Lung (tissue), 17 donors: ENCODE measurements at places on chromosomes 7 and 10. TPM values are rescaled to one million over a fixed set of nuclear protein-coding genes. Genes with fewer than 3 reads are reported as not detected.

DNA sequence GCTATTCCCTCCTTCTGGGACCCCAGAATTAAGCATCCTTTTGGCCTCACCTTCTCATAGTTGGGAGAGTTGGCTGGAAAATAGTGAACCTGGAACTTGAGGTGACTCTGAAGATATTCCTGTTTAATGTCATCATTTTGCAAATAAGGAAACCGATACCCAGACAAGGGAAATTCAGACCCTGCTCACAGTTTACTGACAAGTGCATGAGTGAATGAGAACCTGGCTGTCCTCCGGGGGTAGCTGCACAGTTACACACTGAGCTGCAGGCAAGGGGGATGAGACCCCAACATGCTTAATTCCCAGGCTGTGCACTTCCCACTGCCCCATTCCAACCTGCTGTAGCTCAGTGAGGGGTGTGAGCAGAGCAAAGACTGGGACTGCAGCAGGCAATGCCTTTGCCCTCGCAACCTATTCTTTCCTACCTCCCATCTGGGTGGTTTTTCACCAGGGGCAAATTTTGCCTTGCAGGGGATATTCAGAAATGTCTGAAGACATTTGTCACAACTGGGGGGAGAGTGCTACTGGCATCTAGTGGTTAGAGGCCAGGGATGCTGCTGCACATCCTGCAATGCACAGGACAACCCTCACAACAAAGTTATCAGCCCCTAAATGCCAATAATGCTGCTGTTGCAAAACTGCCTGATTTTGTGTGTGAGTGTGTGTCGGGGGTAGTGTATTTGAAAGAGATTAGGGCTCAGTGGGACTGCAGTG is 136.2 kb downstream of the SORCS3 start:
- H3K4me3 ChIP-seq, result no peak overlapping the region
- no peak overlapping the region for H3K27ac ChIP-seq
- no peaks in the 10 kb centered on the region for H3K27me3 ChIP-seq
- no peaks in the 10 kb centered on the region for H3K4me1 ChIP-seq
- no peak for DNase-seq

GRCh38 chr10:78547397-78547796 is 513.7 kb downstream of the RPS24 start:
- H3K4me1 ChIP-seq, result no peaks in the 10 kb centered on the region
- DNase-seq, result no peak
- H3K27ac ChIP-seq, result no peak overlapping the region
- no peak overlapping the region for H3K4me3 ChIP-seq

DNA sequence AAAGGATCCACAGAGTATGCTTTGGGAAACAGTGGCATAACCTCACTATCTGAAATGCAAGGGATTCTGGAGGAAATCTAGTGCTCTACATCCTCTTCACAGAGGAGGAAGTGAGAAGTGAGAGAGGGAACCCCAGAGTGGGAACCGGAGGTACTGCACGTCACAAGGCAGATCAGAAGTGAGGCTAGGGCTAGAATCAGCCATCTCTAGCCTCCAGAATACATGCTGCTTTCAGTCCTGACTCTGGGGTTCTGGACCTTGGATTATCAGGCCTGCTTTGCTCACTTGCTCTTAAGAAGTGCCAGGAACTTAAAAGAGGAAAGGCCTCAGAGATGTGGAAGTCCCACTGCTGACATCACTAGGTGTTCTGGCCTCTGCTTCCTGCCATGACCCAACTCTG is 25.7 kb downstream of the ZNF503 start:
- H3K4me3 ChIP-seq, result no peak overlapping the region
- no peaks in the 10 kb centered on the region for H3K27me3 ChIP-seq
- no peak overlapping the region for H3K27ac ChIP-seq
- H3K36me3 ChIP-seq, result no peaks in the 10 kb centered on the region

- DNase-seq, result no peak
- H3K4me1 ChIP-seq, result no peaks in the 10 kb centered on the region
- H3K27me3 ChIP-seq, result no peaks in the 10 kb centered on the region
- H3K4me3 ChIP-seq, result no peak overlapping the region
Measured at GRCh38 chr7:97377713-97378112, 260.2 kb downstream of the SDHAF3 start.

DNA sequence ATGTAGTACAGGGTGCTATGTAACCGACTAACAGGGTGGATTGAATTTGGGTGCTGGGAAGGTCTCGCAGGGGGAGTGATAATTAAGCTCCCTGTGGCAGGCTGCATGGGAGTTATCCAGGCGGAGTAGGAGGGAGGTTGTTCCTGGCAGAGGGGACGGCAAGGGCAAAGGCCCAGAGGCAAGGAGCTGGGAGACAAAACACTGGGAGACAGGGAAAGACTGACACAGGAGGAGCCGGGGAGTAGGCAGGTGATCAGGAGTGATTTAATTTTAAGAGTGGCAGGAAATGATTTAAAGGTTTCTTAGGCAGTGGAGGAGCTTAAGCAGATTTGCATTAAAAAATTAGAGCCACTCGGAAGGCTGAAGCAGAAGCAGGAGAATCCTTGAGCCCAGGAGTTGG is 40.7 kb upstream of the LEP start:
- no peak overlapping the region for H3K4me3 ChIP-seq
- no peak overlapping the region for H3K27ac ChIP-seq

DNA sequence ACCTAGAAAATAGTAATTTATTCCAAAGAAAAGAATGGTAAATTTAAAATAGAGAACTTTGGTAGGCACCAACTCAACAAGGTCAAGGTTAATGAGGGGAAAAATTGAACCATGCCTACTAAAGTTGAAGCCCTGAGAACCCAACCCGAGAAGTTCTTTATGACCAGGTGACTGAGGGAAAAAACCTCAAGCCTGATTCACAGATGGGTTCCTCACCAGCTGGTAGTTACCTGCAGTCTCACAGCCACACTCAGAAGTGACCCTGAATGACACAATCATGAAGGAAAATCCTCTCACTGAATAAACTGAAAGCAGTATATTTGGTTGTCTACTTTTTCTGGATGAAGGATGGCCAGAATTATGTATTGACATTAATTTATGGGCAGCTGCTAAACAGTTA is 7.0 kb downstream of the C10orf67 start:
- no peak overlapping the region for H3K27ac ChIP-seq
- no peaks in the 10 kb centered on the region for H3K36me3 ChIP-seq
- no peaks in the 10 kb centered on the region for H3K27me3 ChIP-seq
- H3K4me1 ChIP-seq, result no peaks in the 10 kb centered on the region
- no peak for DNase-seq

DNA sequence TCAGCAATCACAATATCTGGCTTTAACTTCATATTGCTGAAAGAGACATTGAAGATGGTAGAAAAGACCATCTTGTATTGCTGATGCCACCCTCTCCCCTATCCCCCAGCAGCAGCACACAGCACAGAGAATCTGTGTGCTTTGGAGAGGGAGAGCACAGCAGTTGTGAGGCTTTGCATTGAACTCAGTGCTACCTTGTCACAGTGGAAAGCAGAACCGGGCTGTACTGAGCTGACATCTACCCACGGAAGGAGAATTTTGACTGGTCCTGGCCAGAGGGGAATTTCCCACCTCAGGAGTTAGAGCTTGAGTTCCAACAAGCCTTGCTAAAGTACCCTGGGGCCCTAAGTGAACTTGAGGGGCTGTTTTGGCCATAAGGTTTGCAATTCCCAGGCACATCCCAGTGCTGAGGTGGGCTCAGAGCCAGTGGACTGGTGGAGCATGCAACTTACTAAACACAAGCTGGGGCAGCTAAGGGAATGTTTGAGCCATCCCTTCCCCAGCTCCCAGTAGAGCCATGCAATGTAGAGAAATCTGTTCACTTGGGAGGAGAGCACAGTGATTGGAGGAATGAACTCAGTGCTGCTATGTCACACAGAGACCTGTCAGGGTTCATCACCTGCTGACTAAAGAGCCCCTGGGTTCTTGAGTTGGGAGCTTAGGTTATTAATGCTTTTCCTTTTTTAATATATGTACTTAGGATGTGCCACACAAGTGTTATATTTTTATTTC is 62.1 kb downstream of the OR13A1 start:
- no peaks in the 10 kb centered on the region for H3K4me1 ChIP-seq
- no peaks in the 10 kb centered on the region for H3K27me3 ChIP-seq
- H3K4me3 ChIP-seq, result no peak overlapping the region
- no peak overlapping the region for H3K27ac ChIP-seq
- no peak for DNase-seq
- H3K36me3 ChIP-seq, result no peaks in the 10 kb centered on the region

DNA sequence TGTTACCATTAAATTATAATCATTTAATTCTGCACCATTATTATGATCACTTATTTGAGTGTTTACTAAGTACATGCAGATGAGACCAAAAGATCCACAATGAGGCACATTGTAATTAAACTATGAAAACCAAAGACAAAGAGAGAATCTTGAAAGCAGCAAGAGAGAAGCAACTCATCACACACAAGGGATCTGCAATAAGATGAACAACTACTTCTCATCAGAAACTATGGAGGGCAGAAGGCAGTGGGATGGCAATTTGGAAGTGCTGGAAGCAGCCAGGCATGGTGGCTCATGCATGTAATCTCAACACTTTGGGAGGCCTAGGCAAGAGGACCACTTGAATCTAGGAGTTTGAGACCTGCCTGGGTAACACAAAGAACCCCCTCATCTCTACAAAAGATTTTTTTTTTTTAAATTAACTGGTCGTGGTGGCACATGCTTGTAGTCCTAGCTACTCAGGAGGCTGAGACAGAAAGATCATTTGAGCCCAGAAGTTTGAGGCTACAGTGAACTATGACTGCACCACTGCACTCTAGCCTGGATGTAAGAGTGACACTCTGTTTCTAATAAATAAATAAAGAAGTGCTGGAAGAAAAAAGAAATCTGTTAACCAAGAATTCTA is 47.7 kb downstream of the CDK6 start:
- no peak overlapping the region for H3K27ac ChIP-seq
- no peak overlapping the region for H3K4me3 ChIP-seq
- no peaks in the 10 kb centered on the region for H3K36me3 ChIP-seq
- H3K27me3 ChIP-seq, result no peaks in the 10 kb centered on the region
- DNase-seq, result no peak

- H3K36me3 ChIP-seq, result no peaks in the 10 kb centered on the region
- H3K27ac ChIP-seq, result no peak overlapping the region
- H3K27me3 ChIP-seq, result peaks cover 5% of the 10 kb centered on the region
- H3K4me1 ChIP-seq, result no peaks in the 10 kb centered on the region
Measured at GRCh38 chr10:124164264-124164663, 70.9 kb upstream of the CHST15 start.

GRCh38 chr7:66698652-66699205 is 41.8 kb upstream of the RABGEF1 start:
- H3K27me3 ChIP-seq, result no peaks in the 10 kb centered on the region
- no peak overlapping the region for H3K27ac ChIP-seq
- H3K4me3 ChIP-seq, result no peak overlapping the region
- H3K4me1 ChIP-seq, result peaks cover 4% of the 10 kb centered on the region
- no peaks in the 10 kb centered on the region for H3K36me3 ChIP-seq
- DNase-seq, result no peak

- H3K4me1 ChIP-seq, result peaks cover 21% of the 10 kb centered on the region
- no peak overlapping the region for H3K4me3 ChIP-seq
- peak; percentile 66 for DNase-seq
Measured at GRCh38 chr7:138975343-138976104, 5.7 kb downstream of the KIAA1549 start.

DNA sequence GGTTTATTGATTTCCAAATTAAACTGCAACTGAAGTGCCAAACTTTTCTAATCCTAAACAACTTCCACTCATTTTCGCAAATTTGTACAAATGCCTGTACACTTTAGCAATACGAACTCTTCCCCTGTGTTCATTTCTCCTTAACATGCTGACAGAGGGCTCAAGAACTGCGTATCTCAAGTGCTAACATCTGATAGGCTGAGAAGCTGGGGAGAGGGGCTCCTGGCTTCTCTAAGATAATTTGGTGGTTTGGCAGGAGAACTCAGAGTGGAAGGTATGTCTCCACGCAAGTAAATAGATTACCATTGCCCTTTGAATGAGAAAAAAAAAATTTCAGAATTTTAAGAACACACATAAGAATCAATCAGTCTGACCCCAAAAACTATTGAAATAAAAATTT is 53.3 kb upstream of the ANLN start:
- no peak overlapping the region for H3K27ac ChIP-seq
- no peak for DNase-seq
- H3K36me3 ChIP-seq, result no peaks in the 10 kb centered on the region
- no peak overlapping the region for H3K4me3 ChIP-seq

DNA sequence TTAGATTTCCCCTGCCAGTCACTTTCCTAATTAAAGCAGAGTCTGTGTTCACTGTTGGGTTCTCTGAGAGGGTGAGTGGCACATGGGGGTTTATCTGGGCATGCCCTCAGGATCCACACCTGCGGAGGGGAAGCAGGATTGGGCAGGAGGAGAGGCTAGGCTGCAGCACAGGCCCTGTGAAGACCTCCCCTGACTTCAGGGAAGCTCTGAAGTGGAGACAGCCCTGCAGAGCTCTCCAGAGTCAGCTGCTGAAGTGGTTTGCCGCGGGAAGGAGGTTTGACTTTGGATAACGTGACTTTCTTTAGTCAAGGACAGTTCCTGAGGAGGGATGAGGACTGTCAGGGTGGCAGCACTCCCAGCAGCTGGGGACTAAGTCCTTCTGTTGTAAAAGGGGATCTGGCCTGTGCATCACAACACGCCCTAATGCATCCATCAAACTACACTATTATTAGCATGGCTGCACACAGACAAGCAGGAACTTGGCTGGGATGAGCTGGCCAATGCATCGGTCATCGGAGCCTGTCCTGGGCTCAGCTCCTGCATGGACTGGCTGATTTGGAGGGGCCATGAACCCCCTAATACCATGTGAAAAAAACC is 50.9 kb upstream of the LEP start:
- no peak for DNase-seq
- no peaks in the 10 kb centered on the region for H3K4me1 ChIP-seq
- no peak overlapping the region for H3K27ac ChIP-seq
- peaks cover 7% of the 10 kb centered on the region for H3K27me3 ChIP-seq
- no peak overlapping the region for H3K4me3 ChIP-seq

- peaks cover 25% of the 10 kb centered on the region for H3K4me1 ChIP-seq
- H3K36me3 ChIP-seq, result peaks cover 7% of the 10 kb centered on the region
- H3K4me3 ChIP-seq, result no peak overlapping the region
- no peak for DNase-seq
- H3K27ac ChIP-seq, result no peak overlapping the region
- no peaks in the 10 kb centered on the region for H3K27me3 ChIP-seq
Measured at GRCh38 chr7:102832674-102833073, 80.1 kb upstream of the LRRC17 start.

The PLEKHS1 gene
- total RNA-seq, result 21.9 TPM

The CELF2 gene
- total RNA-seq, result 115 TPM

The ZNF503 gene
- 24.8 TPM for total RNA-seq

The NUDT13 gene
- total RNA-seq, result 2.4 TPM

The TMEM229A gene
- total RNA-seq, result 0.34 TPM

The KCND2 gene
- 1.1 TPM for total RNA-seq

The MNX1 gene
- not detected for total RNA-seq

The EIF5AL1 gene
- total RNA-seq, result 0.14 TPM

The CXCL12 gene
- total RNA-seq, result 91.4 TPM

The WASHC2C gene
- 34.6 TPM for total RNA-seq

The C10orf67 gene
- total RNA-seq, result 0.68 TPM
